ENCODE measurements at places on chromosomes 1 and 21.

DNA sequence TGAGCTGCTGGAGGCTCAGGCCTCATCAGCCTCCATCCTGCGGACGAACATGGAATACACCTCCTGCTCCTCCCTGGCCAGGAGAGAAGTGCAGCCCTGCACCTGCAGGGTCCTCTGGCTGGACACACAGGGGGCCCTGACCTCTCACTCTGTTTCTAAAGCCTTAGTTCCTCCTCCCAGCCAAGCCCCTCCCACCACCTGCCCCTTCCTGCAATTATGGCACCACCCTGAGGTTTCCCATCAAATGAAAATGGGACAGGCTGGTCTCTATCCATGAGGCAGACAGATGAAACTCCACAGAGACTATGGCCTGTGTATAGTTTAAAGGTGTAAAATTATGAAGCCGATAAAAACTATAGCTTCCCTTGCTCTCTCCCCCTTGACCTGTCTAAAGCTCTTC lies 42.6 kb downstream of the CACNA1S start:
- no peak for DNase-seq

DNA sequence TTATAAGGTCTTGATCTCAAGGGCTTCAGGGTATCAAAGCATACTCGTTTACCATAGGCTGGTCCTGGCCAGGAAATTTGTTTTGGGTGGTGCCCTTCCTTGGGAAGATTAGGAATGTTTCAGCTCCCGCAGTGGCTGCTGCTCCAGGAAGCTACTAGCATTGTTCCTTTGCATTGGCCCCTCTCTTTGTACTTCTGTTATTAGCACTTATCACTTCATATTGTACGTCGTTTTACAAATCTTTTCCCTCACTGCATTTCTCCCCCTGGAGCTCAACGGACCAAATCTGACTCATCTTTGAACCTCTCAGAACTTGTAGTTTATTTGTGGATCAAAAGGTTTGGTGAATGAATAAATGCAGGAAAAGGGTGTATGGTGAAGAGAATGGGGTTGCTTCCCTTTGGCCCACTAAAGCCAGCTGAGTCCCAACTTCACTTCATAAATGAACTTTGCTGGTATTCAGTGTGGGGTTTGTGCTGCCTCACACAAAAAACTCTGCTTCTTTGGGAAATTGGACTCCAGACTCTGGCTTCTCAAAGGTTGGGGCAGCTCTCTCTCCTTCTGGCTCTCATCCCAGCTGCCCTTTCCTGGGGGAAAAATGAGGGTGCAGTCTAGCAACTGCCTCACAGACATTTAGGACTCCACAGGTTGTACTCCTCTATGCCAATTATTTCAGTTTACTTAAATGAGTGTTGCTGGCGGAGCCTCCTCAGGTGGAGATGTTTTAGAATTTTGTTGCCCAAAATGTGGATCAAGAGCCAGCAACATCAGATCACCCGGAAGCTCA lies 5.9 kb downstream of the GNAT2 start:
- no peak for DNase-seq

DNA sequence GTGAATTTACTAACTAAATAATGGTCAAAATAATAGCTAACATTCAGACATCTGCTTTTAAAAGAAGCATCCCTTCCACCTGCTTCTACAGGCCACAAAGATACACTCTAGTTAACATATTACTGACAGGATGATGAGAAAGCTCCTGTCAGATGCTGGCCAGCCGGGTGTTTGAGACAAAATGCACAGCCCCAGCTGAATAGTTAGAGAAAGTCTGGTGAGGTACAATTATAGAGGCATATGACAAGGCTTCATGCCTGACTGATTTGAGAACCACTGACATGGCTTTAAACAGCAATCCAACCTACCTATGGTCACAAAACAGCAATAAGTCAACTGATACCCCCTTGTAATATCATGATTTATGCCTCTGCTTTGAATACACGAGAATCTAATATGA lies 137.0 kb downstream of the DENND1B start:
- no peak for DNase-seq

- no peak for DNase-seq
These were observed 75.0 kb upstream of the MRPS6 start for GRCh38 chr21:33998402-33998801.

GRCh38 chr1:246609632-246610031 lies 43.4 kb downstream of the CNST start:
- no peak for DNase-seq

- DNase-seq: no peak
These were observed at the start of gene SLAMF1 for GRCh38 chr1:160646711-160647328. Gene SLAMF1, minus strand, starts transcription at chr1:160647044. Its CDS starts 99 bp downstream, at chr1:160646945.

GRCh38 chr1:94504601-94505000 lies 37.0 kb downstream of the F3 start:
- DNase-seq: no peak

DNA sequence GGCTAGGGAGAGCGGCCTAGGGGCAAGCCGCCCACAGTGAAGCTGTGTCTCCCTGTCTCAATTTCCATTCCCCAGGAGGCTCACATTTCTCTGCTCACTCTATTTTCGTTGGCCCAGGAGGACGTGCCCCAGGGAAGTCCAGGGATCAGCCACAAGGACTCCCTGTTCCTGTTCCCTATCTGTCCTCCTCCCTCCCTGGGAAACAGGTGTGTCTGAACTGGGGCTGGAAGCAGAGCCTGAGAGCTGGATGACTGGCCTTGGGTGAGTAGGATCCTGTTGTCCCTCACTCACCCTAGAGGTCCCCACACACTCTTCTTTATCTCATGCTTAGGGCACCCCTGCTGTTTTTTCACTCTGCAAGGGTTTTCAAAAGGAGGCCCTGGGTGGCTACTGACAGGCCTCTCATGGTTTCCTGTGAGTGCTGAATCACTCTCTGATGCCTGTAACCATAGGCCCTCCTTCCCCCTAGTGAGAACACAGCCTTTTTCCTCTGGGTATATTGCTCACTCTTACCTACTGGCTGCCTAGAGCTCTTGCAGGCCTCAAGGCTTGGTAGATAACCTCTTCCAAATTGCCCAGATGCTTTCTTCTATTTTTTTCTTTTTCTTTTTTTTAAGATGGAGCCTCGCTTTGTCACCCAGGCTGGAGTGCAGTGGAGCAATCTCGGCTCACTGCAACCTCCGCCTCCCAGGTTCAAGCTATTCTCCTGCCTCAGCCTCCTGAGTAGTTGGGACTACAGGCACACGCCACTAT lies 3.3 kb upstream of the UTP11 start:
- DNase-seq: no peak

GRCh38 chr1:201850053-201850397 lies 21.1 kb downstream of the IPO9 start:
- DNase-seq: no peak

DNA sequence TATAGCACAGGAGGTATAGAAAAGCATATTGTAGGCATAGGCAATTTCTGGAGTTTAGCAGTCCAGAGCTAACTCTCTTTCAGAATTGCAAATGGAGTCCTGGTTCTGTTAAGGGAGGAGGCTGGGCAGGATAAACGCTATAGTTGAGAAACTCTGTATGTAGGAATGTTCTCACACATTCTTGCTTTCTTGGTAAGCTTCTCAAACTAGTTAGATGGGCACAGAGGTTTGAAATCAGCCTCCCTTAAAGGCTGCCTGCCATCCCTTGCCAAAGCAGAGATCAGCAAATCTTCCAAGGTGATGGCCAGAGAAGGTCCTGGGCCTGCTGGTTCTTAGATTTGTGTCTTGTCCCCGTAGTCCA lies 42.9 kb upstream of the TADA1 start:
- no peak for DNase-seq

Data from stimulated activated CD8-positive, alpha-beta memory T cell treated with anti-CD3 and anti-CD28 coated beads, Interleukin-7, amount 100 ng/mL, for 1 hour (primary cell).